Left kidney (tissue), 8 donors: ENCODE measurements at places on chromosomes 4 and X.

GRCh38 chrX:37684426-37684825 lies 1.2 kb upstream of the XK start:
- DNase-seq, result no peak

- no peak for DNase-seq
Observed at GRCh38 chr4:173707658-173708419, 177.8 kb upstream of the HAND2 start.

DNA sequence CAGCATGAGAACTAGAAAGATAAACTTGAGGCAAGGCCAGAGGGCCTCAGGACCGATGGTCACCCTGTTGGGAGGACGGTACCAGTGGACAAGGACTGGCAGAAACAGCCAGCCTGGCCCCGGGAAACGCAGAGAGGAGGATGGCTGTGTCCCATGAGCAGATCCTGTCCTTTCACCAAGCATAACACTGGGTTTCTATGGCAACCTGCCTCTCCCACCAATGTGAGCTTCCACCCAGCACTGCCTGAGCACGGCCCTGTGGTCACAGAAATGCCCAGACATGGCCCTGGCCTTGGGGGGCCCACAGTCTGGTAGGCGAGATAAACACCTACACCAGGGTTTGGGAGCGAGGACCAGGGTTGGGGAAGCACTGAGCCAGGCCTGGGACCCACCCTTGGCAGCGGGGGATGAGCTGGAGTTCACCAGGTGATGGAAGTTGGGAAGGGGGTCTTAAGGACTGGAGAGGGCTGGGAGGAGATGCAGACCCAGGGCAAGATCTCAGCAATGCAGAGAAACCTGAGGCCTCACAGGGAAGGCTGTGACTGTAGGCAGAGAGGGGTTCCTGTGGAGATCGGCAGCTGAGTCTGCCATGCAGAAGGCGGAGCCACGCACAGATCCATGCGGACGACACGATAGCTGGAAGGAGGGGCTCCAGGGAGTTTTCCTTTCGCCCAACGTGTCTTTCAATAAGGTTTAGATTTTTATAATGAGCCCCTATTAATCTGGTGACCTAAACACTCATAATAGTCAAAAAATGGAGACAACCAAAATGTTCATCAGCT lies 32.7 kb upstream of the CRMP1 start:
- no peak for DNase-seq

DNA sequence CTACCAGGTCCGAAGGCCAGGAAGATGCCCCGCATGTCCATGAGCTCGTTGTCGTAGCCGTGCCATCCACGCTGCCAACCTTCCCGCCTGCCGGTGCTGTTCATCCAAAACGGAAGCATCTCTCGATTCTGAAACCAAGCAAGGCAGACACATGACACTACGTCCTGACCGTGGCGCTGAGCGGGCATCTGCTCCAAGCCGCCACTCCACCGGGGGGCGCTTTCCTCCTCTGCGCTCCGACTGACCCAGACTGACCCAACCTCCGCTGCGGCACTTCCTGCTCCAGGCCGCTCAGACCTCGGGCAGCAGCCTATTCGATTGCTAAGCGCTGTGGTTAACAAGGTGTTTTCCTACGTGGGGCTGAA lies 120.5 kb downstream of the ENPP6 start:
- no peak for DNase-seq

DNA sequence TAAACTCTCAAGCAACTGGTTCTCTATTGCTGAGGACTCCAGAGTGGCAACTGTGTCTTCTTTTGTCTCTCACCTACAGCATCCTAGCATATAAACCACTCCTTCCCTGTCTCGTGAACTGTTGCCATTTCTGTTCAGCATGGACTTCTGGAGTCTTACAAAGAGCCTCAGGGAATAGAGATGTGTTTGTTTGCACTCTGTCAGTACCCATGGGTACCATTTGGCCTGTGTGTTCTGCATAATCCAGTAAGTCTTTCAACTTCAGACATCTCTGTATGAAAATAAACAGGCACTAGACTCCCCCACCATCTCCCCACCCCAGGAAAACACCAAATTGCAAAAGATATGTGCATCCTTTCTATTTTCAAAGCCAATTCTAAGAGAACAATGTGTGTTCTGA lies 1351.6 kb upstream of the PABPC4L start:
- DNase-seq, result no peak

DNA sequence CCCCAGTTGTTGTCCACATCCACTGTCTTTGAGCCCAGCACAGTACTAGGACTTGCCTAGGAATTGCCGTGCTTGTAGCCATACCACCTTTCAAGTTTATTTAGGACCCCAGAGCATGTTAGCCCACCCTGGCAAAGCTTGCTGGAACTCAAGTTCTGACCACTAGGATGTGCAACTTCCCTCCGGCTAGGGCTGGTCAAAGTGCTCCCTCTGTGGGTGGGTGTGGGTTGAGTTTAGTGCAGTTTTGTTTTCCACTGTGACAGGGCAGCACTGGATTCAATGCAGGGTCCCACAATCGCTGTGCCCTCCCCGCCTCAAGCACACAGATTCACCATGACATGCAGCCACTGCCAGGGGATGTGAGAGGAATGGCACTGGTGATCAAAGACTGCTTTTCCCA lies 96.0 kb downstream of the RASGEF1B start:
- DNase-seq, result no peak

DNA sequence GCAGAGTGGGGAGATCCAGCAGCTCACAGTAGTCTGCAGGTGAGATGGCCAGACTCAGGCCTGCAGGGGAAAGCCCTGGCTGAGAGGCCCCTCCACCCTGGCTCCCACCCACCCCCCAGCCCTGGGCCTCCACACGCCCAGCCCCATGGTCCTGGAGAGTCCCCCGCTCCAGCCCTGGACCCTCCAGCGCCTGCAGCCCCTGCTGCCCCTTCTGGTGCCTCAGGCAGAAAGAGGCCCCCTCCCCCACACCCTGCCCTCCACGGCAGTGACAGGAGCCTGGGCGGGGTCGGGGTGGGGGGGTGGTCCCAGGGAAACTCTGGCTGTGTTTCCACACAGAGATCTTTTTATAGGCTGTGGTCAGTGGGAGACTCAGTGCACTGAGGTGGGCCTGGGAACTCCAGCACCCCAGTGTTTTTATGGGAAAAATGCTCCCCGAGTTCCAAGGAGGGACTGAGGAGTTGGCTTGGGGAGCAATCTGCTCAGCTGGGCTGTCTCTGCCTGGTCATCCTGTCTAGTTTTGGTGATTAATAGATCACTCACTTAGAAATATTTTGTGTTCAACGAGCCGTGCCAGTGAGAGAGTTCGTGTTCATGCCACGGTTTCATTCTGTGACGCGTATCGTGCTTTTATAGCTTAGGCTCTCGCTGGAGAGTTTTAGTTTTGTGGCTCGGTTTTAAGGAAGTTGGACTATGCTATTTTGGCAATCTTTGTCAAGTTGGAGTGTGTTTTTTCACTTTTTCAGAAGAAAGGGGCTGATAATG lies 53.1 kb upstream of the HGFAC start:
- peak; percentile 84 for DNase-seq

- no peak for DNase-seq
Observed at GRCh38 chr4:113955948-113956347, 23.5 kb downstream of the ARSJ start.

- peak; percentile 25 for DNase-seq
Observed at GRCh38 chr4:97720869-97721432, 422.3 kb downstream of the STPG2 start.

DNA sequence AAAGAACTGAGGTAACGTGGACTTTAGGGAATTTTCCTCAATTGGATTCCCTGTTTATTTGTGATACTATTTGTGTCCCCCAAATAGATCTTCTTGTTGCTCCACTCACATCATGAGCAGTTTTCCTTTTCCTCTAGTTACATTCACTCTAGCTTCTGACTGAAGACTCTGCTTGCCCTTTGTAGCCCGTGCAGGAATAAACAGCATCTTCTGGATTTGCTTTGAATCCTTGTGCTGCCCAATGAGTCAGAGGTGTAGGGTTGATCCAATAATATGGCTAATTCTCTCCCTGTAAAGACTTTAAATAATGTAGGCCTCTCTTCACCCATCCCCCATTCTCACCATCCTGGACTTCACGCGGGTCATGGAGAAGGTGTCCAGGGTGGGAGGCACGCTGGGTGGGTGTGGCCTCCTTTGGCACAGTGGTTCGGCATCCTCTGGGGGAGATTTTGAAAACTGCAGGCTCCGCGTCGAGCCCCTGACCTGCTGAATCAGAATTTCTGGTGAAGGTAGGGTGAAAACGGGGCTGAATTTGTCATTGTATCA lies 9.0 kb downstream of the HAND2 start:
- no peak for DNase-seq

- no peak for DNase-seq
Observed at GRCh38 chrX:46381630-46382029, 163.6 kb downstream of the ZNF674 start.

GRCh38 chrX:107700317-107700774 lies 72.0 kb downstream of the PRPS1 start:
- no peak for DNase-seq

- no peak for DNase-seq
Observed at GRCh38 chr4:4578981-4579380, 37.1 kb upstream of the STX18 start.

GRCh38 chr4:73901031-73901430 lies 31.8 kb downstream of the CXCL1 start:
- no peak for DNase-seq

DNA sequence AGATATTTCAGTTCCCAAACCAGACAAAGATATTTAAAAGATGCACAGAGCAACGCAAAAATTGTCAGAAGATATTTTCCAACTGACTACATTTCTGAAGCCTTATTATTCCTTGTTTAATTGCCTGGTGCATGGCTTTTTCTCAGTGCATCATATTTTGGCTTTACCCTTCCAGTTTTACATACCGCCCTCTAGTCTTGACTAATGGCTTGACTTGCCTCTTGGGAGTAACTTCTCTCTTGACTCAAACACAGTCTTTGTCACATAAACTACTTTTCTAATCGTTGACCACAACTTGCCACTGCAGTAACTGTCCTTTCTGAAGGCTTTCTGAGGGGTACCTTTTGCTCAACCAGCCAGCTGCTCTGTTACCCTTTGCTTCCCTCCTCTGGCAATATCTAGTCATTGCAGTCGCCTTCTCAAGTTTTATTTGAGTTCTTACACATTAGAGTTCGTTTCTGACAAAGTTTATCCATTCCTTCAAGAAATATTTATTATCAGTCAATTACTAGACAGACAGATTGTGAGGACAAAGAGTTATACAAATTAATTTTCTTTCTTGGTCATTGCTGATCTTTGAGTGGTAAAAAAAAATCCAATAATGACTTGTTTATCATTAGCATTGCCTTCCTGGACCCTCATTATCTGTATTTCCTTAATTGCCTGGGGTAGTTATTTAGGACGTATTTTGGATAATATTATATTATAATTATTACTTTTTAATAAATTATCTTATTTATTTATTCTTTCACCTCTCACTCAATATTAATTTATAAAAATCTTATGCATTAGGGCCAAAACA lies 506.9 kb upstream of the PCDH10 start:
- peak; percentile 36 for DNase-seq

DNA sequence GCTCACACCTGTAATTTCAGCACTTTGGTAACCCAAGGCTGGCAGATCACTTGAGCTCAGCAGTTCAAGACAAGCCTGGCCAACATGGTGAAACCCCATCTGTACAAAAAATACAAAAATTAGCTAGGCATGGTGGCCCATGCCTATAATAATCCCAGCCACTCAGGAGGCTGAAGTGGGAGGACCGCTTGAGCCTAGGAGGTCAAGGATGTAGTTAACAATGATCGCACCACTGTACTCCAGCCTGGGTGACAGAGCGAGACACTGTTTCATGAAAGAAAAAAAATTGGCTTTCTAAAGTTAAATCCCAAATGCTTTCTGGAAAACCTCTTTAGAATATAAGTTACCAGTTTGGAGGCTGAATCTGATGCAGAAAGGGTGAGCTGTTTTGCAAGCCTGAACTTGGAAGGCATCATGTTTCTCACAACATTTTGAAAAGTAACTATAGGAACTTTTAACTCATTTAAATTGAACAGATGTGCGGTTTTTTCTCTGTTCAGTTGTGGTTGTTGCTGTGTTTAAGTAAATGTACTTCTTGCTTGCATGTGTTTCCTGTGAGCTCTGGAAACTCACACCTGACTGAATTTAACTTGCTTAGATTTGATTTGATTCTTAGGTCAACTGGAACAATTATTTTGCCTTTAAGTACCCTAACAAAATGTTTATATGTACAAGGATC lies 39.8 kb upstream of the TMEM131L start:
- DNase-seq, result no peak

DNA sequence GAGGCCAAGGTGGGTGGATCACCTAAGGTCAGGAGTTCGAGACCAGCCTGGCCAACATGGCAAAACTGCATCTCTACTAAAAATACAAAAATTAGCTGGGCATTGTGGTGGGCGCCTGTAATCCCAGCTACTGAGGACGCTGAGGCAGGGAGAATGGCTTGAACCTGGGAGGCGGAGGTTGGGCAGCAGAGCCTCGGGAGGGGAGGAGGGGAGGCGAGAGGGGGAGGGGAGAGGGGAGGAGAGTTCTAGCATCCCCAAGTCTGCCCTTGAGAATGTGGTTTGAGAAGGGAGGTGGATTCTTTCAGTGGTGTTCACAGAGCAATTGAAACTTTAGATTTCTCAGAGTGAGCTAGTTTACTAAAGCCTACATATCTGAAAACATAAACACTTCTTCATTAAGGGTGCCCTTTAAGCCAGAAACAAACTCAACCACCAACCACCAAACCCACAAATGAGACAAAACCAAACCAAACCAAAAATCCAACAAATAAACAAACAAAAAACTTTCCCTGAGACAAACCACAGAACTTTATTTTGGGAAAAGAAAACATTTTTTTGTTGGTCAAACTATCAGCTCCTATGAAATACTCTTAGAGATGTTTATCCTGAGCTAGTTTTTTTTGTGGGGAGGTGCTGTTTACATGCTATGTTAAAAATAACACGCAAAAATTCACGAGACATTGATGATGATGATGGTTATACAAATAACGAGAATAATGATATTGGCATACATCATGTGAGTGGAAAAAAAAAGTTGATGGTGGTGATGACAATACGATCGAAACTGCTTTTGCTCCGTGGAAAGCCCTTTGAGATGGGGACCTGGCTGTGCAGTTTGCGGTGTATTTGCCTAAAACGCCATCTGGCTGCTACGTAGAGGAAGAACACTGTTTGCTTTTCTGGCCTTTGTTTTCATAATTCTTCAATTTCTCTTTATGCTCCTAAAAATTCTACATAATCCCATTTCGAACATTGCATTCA lies 98.2 kb upstream of the PRKX start:
- DNase-seq, result peak; percentile 27

GRCh38 chr4:79653871-79654270 lies 245.8 kb upstream of the GK2 start:
- no peak for DNase-seq

DNA sequence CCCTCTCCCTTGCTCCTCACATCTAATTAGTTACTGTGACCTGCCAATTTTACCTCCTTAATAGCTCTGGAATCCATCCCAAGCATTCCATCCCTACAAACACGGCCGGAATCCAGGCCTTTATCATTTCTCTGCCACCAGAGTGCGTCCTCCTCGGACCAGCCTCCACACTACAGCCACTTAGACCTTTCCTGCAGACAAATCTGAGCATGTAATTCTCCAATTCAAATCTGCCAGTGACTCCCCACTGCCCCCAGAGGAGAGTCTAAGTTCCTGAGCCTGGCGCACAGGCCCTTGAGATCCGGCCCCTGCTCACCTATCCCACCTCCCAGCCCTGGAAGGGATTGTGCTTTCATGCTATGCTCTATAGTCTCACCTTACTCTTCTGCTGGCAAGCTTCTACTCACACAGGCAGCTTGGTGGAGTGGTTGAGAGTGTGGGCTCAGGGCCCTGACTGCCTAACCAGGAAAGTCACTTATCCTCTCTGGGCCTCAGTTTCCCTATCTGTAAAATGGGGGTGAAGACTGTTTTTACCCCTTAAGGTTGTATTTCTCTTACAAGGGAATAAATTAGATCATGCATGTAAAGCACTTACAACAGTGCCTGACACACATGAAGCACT lies 31.2 kb downstream of the PJA1 start:
- DNase-seq, result peak; percentile 56
